RWPE2 (cell line): ENCODE measurements at places on chromosomes 1 and 21.

GRCh38 chr1:241839369-241839979, 8.5 kb upstream of the EXO1 start:
- DNase-seq = no peak

DNA sequence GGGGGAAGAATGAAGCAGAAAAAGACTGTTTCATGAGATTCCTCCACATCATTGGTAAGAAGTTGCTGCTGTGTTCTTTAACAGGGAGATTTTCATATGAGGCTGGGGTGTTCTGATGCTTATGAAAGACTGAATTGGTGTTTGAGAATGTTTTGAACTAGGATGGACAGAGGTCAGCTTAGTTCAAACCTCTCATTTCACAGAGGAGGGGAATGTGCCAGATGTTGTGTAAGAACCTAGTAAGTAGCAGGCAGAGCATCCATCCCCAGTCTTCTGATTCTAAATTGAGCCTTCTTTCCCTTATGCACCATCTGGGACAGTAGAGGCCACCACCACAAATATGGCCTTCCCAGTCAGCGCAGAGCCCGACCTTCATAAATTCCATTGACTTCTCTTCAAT, 43.7 kb downstream of the SAMD13 start:
- DNase-seq = no peak

DNA sequence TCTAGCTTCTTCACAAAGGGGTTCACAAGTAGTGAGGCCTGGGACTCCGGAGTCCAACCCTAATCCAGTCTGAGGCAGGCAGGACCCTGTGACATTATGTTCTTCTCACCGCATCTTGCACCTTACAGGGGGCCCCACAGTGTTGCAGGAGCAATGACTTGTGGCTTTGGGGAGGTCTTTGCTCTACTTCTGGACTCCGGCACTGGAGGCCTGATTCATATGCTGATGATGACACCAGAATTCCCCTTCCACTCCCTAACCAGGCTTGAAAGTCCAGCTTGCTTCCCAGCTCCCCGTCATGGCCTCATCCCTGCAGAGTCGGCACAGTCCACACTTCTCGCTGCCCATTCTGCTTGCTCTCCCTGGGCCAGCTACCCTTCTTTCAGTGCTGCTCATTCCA, 96.3 kb upstream of the SLC44A3 start:
- DNase-seq = no peak

DNA sequence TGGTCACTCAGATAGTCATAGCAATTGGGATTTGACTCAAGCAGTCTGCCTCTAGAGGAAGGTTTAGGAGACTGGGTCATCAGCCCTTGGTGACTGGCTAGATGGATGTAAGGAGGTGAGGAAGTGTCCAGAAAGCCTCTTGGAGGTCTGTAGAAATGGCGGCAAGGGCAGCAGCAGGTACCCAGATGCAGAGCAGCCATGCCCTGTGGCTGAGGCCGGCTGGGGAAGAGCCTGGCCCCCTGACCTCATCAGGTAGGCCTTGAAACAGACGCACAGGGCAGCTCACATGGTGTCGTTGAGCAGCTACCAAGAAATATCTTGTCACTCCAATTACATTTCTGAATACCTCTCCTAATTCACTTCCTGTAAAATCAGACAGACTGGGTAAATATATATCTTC, 98.2 kb downstream of the DMRTB1 start:
- peak; percentile 17 for DNase-seq

DNA sequence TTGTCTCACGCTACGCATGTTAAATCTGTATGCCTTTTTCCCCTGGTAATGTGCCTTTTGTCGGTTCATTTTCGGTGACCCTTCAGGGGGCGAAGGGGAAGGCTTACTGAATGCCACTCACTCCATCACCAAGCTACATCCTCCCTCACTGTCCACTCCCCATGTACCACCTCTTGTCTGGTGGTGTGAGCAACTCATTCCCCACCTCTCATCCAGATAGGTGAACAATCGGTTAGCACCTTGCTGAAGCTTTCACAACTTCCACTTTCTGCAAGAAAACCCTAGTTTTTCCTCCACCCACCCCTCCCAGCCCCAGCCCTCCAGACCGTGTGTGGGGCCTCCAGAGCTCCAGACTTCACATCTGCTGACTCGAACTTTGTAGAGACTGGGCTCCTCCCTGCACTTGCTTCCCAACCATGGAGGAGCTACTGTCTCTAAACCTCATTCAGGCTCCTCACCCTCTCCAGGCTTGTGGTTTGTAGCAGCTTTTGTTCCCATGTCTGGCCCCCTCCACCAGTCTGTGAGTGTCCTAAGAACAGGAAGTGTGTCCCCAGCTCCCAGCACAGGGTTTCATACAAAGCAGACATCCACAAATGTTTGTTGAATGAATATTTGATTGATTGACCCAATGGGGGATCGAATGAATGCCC, 48.4 kb upstream of the RUNX3 start:
- no peak for DNase-seq

DNA sequence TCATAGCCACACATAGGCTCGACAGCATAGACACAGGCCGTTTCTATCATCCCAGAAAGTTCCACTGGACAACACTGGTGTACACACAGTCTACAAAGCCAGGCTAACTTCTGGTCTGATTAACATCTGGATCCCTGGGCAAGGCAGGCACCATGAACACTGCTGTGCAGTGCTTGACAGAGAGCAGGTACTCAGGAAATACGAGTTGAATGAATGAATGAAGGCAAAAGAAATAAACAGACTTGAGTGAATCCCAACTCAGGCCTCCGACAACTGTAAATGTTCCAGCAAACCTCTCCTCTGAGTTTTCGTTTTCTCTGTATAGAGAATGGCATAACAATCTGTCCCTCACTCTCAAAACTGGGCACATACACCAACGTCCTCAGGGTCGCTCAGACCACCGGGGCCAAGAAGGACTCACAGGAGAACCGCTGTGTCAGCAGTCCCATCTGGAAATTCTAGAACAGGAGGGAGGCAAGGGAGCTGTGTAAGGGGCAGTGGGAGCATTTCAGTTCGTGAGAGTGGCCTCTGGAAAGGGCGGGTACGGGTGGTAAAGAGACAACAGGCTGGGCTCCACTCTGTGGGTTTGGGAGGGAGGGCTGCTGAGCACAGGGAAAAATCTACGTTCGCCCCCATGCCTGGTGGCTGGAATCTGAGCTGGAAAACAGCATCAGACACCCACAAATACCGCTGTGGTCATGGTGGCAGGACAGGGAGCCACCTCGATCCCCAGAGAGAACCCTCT, 15.1 kb upstream of the ECE1 start:
- DNase-seq = no peak

GRCh38 chr1:244224487-244225430, 173.7 kb downstream of the ZBTB18 start:
- no peak for DNase-seq

DNA sequence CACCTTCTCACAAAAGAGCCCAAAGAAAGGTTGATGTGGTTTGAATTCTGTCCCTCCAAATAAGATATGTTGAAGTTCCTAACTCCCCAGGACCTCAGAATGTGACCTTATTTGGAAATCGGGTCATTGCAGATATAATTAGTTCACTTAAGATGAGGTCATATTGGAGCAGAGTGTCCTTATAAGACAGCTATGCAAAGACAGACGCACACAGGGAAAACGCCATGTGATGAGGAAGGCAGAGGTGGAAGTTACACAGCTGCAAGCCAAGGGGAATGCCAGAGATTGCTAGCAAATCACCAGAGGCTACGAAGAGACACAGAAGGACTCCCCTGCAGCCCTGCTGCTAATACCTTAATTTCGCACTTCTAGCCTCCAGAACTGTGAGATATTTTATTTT, 5.2 kb upstream of the ABCB10 start:
- DNase-seq = no peak

DNA sequence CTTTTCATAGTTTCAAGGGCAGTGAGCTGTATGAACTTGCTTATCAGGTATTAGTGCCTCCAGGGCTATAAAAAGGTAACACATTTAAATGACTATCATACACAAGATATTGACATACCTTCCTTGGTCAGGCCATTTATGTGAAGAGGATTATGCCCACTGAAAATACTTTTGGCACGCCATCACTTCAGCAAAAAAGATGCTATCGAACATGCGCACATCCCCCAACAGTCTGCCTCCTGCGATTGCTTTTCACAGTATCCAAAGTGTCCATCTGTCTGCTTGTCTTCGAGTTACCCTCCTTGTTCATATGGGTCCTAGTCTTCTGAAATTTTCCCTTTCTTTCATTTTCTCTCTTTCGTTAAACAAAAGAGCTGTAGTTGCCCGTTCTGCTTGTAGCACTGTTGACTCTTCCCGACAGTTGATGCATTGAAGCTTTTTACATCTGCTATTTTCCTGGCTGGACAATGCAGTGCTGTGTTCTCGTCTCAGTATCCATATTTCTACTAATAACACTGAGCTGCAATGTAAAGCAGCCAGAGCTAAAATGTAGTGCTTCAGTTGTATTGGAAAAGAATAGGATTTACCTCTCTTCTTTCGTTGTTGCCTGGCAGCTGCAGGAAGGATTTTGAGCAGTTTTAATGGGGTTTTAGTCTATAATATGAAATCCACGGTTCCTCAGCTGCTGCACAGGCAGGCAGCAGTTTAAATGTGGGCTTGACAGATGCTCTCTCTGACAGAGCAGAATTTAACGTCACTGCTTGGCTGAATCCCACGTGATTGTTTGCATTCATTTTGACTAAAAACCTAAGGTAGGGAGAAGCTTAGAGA, at the start of gene B3GALT2:
Gene B3GALT2, minus strand, starts transcription at position 713 of the 831 bp plus-strand sequence. CDS start 5,051 bp downstream, outside the sequence.
- no peak for DNase-seq

- no peak for DNase-seq
Measured at GRCh38 chr1:64013395-64013794, 190.0 kb upstream of the UBE2U start.

- DNase-seq = no peak
Measured at GRCh38 chr1:157137408-157138219, 581 bp downstream of the ETV3 start.

DNA sequence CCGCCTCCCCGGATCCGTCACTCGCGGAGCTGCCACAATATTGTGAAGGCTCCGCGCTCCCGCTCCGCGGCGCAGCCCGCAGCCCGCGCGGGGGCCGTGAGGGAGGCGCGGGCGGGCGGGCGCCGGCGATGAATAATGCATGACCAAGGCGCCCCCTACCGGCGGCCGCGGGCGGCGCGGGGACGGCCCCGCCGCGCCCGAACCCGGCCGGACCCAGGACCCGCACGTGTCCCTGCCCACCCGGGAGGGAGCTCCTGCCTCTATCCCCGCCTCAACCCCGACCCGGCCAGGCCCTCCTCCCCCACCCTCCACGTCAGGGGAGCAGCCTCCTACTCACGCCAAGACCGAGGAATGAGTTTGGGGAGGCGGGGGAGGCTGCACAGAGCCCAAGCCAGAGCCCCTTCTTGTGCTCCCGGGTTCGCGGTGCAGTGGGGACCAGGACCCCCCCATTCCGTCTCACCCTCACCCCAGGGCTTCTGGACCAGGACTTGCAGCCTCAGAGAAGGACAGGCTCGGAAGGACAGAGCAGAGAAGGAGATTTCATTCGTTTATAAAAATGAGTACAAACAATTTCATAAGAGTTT, 70.8 kb upstream of the CASZ1 start:
- no peak for DNase-seq

DNA sequence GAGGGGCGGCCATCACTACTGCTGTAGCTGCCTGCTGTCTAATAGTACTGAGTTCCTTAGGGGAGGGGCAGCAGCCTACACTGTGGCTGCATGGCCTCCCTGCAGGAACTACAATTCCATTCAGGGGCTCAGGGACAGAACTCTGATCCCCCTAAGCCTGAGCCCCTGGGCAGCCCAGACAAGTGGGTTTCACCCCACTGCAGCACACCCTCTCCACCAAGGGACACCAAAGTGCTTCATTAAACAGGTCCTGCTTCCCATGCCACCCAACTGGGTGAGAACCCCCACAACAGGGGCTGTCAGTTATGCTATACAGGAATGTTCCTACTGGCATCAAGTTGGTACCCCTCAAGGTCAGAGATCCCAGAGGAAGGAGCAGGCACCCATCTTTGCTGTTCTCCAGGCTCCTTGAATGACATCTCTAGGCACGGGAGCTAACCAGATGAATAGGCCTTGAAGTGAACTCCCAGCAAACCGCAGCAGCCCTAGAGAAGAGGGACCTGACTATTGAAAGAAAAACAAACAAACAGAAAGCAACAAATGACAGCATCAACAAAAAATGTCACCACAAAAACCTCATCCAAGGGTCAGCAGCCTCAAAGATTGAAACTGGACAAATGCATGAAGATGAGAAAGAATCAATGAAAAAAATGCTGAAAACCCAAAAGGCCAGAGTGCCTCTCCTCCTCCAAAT, 437.4 kb downstream of the NUF2 start:
- no peak for DNase-seq

DNA sequence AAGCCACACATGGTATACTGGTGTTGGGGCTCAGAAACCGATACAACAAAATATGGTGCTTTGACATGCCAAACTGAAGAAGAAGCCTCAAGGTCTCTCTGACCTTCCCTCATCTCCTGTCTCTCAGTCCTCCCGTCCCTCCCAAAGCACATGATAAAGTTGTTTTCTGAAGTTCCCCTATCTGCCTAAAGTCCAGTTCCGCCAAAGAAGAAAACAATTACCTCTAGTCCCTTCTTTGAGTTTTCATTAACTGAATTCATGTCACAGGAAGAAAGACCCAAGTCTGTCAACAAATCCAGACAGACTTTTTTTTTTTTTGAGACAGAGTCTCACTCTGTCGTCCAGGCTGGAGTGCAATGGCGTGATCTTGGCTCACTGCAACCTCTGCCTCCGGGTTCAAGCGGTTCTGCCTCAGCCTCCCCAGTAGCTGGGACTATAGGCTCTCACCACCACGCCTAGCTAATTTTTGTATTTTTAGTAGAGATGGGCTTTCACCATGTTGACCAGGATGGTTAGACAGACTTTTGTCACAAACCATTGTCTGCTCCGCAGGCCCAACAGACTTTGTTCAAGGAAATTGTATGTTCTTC, 32.2 kb upstream of the SLC2A1 start:
- no peak for DNase-seq

GRCh38 chr1:24384251-24385090, 29.1 kb downstream of the STPG1 start:
- DNase-seq = no peak

DNA sequence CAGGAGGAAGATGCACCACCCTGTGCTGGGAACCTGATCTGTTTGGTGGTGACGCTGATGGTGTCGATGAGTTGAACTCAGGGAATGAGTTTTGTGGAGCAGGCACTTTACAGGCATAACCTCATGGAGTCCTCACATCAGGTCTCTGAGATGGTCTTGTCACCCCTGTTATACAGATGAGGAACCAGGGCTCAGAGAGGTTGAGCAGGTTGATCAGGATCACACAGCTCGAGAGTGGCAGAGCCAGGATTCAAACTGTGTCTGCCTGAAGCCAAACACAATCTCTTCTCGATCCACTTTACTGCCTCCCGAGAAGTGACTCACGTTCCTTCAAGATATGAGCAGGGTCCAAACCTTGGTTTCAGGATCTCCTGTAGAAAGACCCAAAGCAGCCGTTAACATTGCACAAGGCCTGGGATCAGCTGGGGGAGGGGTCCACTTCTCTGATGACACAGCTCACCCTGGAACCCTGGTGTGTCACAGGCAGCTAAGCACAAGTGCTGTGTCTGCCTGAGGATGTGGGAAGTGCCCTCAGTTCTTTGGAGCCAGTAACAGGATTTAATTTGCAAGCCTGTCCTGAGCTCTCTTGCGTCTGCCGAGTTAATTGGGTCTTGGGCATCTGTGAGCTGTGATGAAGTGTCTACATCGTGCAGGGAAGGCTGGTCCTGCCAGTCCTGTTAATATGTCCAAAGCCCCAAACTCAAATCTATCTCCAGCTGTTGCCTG, 65.4 kb upstream of the STUM start:
- DNase-seq = no peak

GRCh38 chr1:232900818-232901217, 49.6 kb upstream of the NTPCR start:
- no peak for DNase-seq
